Vagina (tissue), 2 donors: ENCODE measurements at places on chromosomes 12 and 14. TPM values are rescaled to one million over a fixed set of nuclear protein-coding genes. Genes with fewer than 3 reads are reported as not detected.

MDM2 gene
- 75.9 TPM for total RNA-seq

RIMBP2 gene
- 0.25 TPM for total RNA-seq

KRT72 gene
- not detected for total RNA-seq

GRCh38 chr14:77071938-77072388, 26.1 kb upstream of the CIPC start:
- DNase-seq, result peak; percentile 79

- DNase-seq, result no peak
Measured at GRCh38 chr12:96099986-96100385, 64.6 kb upstream of the LTA4H start.

DNA sequence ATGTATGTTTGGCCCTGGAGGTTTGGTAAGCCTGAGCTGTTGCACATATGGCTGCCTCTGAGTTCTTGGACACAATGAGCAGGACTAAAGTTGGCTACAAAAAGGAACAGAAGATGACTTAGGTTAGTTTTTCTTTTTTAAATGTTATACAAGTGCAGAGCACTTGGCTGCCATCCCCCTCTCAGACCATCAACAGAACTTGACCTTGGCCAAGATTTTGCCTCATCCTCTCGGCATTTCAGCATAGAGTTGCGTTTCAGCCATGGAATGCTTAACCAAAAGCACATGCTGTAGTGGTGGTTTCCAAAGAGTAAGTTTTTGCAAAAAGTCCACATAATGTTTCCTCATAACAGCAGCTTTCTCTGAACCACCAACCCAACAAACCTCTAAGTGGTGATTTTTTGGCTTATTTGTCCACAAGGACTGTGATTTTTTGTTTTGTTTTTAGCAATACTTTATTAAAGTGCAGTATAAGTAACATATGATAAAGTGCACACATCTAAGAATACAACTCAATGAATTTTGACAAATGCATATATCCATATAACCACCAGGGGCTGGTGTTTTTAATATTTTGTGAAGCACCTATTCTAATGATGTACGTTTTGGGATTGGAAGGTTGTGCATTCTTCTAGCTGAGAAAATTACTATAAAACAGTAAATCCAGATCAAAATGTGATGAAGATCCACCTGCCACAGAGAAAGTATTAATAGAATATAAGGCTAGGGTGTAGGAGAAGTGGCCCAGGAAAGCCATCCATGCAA, 12.1 kb upstream of the GALNT16 start:
- peak; percentile 95 for DNase-seq

DNA sequence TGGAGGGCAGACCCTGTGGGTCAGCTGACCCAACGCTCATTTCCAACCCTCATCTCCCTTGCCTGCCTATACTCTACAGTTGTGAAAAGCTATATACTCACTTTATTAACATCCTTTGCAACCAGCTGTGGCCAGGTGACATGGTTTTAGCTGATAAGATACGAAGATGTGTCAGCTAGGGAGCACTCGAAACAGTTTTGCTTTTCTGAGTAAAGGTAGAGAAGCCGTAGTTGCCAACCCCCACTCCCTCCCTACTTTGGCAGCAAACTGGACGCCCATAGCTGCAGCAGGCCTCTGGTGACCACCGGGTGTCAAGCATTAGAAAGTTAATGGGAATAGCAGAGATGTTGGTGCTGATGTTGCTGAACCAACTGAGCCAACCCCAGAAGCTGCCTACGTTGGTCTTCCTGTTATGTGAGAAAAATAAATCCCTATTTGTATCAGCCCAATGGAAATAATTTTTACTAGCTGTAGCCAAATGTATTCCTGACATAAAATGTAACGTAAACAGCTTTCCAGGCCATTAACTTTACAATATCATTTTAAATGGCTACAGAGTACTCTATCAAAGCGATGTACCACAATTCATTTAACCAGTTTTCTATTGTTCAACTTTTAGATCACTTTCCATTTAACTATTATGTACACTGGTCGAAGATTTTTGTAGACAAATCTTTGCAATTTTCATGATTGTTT, 98.5 kb upstream of the TMCC3 start:
- no peak for DNase-seq

DNA sequence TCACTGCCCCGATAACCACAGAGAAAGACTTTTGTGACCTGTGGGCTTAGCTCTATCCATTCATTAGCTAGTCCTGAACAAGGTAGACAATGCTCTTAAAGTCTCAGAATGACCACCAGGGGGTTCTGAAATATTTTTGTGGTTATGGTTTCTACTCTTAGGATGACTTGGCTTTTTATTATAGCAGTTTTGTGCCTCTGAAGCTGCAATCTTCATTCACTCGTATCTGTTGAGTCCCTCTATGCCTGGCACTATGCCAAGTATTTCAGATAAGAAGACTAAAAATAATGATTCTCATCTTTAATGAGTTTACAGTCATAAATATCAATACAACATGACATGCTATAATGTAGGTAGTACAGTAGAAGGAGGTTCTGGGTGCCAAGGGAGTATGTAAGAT, 130.8 kb upstream of the TRHDE start:
- no peak for DNase-seq
